ENCODE measurements at places on chromosomes 7 and 10.
A peak's percentile ranks its signal among the peaks of the same experiment; 100 is the strongest.

GRCh38 chr10:101485207-101485606 is 102.8 kb downstream of the POLL start:
- DNase-seq: no peak

DNA sequence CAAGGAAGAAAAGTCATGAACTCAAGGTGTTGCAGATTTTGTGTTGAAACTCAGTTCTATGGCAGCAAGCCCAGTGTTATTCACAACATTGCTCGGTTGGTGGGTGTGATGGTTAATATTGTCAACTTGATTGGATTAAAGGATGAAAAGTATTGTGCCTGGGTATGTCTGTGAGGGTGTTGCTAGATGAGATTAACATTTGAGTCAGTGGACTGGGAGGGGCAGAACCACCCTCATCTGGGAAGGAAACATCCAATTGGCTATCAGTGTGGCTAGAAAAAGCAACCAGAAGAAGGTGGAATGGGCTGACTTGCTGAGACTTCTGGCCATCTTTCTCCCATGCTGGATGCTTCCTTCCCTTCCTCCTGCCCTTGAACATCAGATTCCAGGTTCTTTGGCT is 353.2 kb downstream of the ADRA2A start:
- DNase-seq: no peak

DNA sequence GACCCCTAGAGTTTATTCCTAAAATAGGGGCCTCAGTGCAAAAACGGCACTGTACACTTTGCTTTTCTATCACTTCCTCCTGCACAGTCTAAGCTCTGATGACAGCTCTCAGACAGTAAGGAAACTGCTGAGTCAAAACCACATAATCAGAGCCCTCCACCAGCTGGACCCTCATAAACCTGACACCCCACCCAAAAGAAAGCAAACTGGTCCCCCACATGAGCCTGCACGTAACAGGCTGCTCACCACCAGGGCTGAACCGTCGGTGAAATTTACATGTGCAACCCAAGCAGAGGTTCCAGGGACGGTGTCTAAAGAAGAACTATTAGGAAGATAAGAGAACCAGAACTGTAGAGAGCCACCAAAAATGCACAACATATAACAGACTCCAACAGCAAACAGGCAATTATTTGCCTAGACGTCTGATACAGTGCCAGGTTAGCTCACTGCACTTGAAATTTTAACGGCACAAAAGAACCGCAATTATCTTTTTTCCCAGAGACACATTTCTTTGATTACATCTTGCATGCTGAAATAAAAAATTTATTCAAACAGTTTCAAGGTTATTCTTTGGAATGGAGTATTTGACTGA is 19.6 kb downstream of the SGMS1 start:
- DNase-seq: no peak

- no peak for DNase-seq
These were observed 527.7 kb upstream of the POM121L12 start for GRCh38 chr7:52507546-52508255.

DNA sequence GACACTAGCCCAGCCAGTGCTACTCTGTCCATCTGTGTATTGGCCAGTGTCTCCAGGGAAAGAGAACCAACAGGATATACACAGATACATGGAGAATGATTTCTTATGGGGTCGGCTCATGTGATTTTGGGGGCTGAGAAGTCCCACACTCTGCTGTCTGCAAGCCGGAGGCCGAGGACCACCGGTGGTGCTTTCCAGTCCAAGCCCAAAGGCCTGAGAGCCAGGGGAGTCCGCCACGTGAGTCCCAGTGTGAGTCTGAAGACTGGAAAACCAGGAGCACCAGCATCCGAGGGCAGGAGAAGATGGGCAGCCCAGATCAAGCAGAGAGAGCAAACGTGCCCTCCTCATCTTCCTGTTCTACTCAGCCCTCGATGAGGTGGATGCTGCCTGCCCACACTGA is 71.5 kb downstream of the C10orf143 start:
- no peak for DNase-seq

- DNase-seq: no peak
These were observed 61.2 kb downstream of the AHR start for GRCh38 chr7:17359610-17360009.

- no peak for DNase-seq
These were observed 130.0 kb downstream of the ARID5B start for GRCh38 chr10:62031507-62031906.

DNA sequence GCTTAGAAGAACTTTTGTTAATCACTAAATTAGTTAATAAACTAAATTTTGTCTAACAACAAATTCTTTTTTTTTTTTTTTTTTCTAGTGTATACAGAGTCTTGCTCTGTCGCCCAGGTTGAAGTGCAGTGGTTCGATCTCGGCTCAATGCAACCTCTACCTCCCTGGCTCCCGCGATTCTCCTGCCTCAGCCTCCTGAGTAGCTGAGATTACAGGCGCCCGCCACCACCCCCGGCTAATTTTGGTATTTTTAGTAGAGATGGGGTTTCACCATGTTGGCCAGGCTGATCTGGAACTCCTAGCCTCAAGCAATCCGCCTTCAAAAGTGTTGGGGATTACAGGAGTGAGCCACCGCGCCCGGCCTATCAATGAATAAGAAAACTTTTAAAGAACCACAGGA is 1.1 kb upstream of the IQUB start:
- DNase-seq: no peak

DNA sequence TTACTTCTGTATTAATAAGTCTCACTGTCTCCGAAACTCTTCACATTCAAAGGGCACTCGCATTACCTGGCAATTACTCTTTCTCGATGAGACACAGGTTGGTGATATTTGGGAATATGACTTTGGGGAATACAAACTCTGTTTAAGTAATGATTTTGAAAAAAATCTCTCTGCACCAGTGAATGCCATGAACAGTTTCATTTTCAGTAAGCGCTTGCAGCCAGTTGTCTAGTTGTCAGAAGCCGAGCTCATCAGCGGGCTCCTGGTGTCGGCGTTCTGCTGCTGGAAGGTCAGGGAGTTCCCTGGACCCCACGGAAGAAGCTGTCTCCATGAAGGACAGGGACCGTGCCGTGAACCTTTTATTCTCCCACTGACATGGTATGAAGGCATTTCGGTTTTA is 57.7 kb downstream of the PTPRE start:
- DNase-seq: no peak

- DNase-seq: no peak
These were observed 190.2 kb upstream of the HPS1 start for GRCh38 chr10:98636921-98637329.

DNA sequence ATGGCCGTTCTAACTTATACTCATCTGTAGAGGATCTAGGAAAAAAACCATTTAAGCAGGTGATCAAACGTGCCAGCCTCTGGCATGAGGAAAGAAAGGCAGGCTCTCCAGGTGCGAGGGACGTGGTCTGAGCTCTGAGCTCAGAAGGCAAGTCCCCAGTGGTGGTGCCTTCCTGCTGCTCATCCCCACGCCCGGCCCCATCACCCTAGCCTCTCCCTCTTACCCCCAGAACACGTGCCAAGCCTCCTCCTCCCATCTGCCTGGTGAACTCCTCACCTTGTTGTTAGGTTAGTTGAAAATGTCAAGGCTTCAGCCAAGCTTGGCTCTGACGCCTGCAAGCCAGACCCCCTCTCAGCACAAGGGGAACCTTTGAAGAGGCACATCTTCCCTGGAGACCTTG is 571.2 kb upstream of the MKI67 start:
- no peak for DNase-seq

DNA sequence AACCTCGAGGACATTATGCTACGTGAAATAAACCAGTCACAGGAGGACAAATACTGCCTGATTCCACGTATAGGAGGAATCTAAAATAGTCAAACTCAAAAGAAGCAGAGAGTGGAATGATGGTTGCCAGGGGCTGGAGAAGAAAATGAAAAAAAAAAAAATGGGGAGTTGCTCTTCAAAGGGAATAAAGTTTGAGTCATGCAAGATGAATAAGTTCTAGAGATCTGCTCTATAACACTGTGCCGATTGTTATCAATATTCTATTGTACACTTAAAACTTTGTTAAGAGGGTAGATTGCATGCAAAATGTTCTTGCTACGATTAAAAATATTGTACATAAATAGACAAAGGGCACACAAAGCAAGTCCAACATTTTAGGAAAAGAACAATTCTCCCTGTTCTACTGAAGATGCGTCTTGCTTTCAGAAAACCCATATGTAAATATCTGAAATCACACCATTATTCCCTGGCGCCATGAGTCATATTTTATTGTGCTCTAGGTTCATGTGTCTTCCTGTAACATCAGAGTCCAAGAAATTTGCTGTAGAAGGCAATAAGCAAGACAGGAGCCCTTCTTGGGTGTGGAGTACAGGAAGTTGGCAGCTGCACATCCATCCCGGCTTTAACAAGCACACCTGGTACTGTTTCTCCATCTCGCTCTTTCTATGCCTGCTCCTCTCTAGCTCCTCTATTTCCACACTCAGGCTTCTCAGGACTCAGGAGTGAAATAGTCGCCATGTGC is 145.9 kb downstream of the GFRA1 start:
- no peak for DNase-seq

DNA sequence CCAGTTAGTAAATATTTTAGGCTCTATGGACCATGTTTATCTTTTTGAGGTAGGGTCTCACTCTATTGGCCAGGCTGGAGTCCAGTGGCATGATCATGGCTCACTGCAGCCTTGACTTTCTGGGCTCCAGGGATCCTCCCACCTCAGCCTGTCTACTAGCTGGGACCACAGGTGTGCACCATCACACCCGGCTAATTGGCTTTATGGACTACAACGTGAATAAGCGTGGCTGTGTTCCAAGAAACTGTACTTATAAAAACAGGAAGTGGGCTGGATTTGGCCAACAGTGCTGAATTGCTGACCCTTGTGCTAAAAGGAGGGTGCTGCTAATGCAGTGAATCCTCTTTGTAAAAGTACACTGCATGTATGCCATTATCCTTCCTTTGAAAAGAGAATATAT is 111.7 kb upstream of the CDK13 start:
- peak; percentile 9 for DNase-seq

GRCh38 chr7:114652041-114652440 is 237.4 kb downstream of the FOXP2 start:
- DNase-seq: no peak

- no peak for DNase-seq
These were observed 19.1 kb upstream of the GALNT11 start for GRCh38 chr7:152006336-152006735.

DNA sequence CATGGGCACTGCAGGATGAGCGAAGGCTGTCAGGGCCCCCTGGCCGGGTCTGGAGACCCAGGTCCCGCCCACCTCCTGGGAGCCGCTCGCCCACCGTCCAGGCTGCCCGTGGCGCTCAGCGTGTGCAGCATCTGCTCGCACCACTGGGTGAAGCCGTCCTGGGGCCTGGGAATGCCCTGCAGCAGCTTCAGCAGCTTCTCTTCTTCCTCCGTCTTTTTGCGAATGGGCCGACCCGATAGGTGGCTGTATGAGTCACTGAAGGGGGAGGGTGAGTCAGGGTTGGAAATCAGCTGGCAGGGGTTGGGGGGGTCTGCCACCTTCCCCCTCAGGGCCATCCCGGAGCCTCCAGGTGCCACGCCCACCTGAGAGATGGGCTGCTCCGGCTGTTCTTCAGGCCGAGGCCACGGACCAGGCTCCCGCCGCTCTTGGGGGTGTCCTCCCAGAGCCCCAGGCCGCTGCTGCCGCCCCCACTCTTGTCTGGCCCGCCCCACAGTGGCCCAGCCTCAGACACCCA is 8.7 kb downstream of the GNB2 start:
- peak; percentile 45 for DNase-seq

DNA sequence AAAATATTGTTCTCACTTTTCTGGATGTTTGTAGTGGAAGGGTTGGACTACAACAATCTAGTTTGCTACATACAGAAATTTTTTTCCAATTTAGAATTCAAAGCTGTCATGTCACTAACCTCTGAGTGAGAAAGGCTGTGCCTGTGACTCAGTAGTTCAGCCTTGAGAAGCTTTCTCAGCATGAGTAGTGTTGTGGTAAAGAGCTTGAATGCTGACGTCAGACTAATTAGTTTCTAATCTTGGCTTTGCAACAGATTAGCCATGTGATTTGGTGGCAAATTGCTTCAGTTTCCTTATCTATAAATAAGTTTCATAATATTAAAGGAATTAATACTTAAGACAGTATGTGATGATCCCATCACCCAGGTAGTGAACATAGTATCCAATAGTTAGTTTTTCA is 83.8 kb downstream of the ABCA13 start:
- DNase-seq: peak; percentile 86

- no peak for DNase-seq
These were observed 4.6 kb downstream of the VAX1 start for GRCh38 chr10:117133273-117134055.

DNA sequence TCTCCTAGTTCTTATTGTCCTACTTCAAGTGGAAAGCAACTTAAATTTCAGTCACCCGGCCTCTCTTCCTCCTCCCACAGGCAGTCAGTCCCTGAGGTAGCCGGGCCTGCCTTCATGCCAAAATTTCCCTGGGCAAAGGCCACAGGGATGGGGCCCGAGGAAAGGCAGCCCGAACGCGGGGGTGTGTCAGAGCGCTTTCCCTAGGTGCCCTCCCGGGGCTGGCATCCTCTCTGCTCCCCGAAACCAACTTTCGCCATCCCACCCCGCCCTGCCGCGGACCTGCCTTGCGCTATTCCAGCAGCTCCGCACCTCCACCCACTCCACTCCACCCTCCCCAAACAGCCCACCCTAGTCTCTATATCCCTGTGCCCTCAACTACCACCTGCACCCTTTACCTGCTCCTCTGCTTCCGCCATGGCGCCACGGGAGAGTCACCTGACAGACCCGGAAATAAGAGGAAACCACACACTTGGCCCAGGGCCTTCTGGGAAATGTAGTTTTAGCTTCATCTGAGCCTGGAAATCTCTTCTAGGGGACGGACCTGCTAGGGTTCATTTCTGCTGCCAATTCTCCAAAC is at the start of gene VPS41:
Gene VPS41 (minus strand): TSS at position 433 of the 577 bp plus-strand sequence. CDS start 17 bp downstream, at position 416.
- peak; percentile 69 for DNase-seq

GRCh38 chr7:147721962-147722830 is 868.4 kb upstream of the C7orf33 start:
- no peak for DNase-seq

Data from IMR-90 (cell line).